ENCODE measurements at places on chromosomes 2 and 18.

DNA sequence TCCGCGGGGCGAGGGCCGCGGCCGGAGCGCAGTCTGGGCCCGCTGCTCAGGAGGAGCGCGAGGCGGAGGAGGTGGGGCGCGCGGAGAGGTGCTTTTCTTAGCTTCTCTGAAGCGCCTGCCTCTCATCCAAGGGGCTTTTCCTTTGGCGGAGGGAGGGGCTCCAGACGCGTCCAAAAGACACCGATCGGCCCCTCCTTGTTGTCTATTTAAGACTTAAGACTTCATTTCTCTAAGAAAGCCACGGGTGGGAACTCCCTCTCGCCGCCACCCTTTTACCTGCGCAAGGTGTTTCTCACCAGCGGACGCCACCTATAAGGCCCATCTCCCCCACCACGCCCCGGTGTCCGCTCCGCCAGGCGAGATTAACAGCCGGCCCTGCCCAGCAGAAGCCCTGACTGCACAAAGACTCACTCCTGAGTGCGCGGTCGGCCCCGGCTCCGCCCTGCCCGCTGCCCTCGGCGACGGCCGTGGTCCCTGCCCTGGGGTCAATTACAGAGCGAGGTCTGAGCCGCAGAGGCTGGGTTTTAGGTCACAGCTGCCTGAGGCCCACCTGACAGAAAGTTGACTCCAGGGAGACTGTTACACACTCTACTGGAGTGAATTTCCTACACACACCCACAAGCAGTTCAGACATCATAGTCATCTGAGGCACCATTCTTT, at the start of gene DSC2:
Gene DSC2, minus strand, starts transcription at position 397 of the 660 bp plus-strand sequence. CDS start 450 bp downstream, outside the sequence.
- DNase-seq = no peak

GRCh38 chr2:179966778-179967394, 40.2 kb downstream of the CWC22 start:
- DNase-seq = no peak

DNA sequence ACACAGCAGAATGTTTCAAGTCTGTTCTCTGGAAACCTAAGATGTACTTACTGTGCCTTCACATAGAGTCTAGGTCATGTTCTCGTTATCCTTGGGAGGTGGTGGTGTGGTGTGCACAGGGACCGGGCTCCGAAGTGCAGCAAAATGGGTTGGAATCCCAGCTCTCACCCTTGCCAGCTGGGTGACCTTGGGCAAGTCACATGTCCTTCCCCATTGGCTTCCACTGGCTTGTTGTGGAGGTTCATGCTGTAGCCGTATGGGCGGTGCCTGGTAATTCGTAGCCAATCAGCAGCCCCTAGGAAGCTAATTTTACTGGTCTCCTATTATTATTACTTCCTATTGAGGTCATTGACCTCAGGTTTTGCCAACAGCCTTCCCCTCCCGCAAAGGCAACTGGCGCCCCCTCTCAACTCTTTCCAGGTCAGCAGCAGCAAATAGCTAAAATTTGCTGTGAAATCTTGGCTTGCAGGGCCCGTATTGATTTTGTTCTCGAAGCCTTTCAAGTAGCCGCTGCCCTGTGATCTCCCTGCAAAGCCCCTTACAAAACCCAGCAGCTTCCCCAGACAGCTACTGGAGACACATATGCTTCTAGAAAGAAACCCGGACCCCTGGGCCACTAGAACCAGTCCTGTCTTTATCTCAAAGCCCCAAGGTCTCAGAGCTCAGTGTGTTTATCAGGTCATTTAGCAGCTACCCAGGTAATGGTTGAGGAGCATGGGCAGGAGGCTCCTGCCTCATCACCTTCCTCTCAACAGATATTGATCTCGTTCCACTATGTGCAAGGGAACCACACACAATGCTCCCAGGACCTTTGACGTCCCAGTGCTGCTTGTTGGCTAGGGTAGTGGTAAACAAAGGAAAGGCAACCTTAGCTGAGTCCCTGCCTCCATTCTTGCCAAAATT, 66.5 kb upstream of the SLC1A4 start:
- DNase-seq = no peak

GRCh38 chr18:46950064-46950656, 32.8 kb downstream of the KATNAL2 start:
- DNase-seq = peak; percentile 11

GRCh38 chr18:3725115-3725514, 275.1 kb downstream of the TGIF1 start:
- no peak for DNase-seq

DNA sequence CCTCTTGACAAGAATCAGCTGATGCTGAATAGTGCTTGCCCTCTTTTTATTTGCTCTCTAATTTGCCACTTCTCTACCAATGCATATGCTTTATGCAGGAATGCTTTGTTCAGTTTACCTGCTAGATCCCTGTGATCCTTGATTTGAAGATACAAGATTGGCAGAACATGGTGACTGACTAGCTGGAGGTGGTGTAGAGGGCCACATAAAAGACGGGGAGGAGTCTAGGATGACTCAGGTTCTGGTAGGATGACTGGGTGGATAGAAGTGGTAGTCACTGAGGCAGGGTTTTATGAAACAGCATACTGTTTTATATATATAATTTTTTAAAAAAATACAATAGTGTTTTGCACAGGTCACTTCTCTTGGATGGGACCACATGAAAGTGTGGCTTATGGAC, 6.3 kb upstream of the ADGRF3 start:
- peak; percentile 56 for DNase-seq

DNA sequence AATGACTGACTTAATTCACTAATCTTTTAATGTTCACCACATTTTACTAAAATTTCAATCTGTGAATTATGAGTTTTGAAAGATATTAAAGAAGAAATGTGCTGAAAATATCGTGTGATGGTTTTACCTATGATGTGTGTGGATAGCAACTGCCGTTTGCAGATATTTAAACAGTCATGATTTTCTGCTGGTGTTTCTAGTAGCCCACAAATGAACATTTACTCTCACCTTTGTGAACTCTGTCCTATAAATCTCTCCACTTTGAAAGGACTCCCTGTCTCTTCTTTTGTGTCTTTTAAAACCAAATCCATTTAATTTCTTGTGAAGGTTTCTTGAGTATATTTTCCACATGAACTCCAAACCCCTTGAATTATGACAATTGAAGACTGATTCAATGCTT, 771.2 kb upstream of the SALL3 start:
- no peak for DNase-seq

Data from activated CD4-positive, alpha-beta T cell treated with anti-CD3 and anti-CD28 coated beads, Interleukin-2, amount 50 U/mL, for 16 hours (primary cell).